ENCODE measurements at places on chromosomes 6 and 20. TPM values are rescaled to one million over a fixed set of nuclear protein-coding genes. Genes with fewer than 3 reads are reported as not detected.

GRCh38 chr6:54267798-54268197, 40.4 kb upstream of the TINAG start:
- no peak for DNase-seq

- no peak for DNase-seq
Observed at GRCh38 chr6:44661221-44662008, 273.9 kb downstream of the CDC5L start.

GRCh38 chr6:43798688-43799444, 28.9 kb downstream of the VEGFA start:
- DNase-seq, result no peak

- no peak for DNase-seq
Observed at GRCh38 chr6:43826730-43827129, 56.7 kb downstream of the VEGFA start.

DNA sequence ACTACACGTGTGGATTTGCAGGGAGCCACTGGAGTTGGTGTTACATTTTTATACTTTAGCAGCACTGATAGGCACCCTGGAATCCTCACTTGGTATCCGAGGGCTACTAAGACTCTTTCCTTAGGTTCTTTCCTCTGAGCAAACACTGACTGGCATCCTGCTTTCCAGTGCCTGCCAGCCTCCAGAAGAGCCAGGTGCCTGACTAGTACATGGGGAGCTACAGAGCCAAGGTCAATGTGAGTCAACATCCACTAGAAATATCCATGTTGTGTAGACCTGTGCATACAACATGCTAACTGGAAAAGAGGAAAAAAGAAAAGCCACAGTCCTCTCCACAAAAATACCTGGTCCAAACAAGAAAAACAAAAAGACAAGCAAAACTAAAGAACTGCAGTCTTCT, 5.9 kb downstream of the TUBB1 start:
- DNase-seq, result no peak

DNA sequence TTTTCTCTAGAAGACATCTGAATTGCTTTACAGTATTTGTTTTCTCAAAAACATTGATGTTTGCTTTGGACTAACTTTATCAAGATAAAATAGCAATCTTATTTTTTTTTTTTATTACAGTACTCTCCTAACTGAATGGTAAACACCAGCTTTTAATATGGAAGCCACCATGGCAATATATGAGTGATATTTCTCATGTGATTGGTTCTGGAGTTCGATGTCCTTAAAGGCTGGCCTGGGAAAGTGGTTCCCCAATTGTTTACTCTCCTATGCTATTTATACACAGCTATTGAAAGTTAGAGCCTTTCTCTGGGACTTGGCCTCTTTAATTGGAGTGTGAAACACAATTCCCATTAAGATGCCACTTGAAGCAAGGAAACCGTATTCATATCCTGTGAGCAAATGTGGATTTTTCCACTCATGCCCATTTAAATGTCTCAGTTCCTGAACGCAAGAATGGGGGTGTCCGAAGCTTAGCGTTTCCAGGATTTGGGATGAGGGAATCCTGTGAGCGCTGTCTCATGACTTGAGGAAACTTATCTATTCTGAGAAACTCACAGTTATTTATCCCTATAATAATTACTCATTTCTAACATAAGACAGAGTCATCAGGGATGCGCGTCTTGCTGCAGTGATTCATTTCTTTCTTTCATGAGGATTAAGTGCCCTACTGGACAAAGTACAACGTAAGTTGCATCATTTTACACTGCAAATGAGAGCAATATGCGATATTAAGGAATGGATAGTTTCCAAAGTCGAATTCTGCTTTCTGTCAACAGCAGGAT, 143.3 kb upstream of the PREP start:
- DNase-seq, result no peak

GRCh38 chr6:3471711-3472110, 14.9 kb upstream of the SLC22A23 start:
- no peak for DNase-seq

GRCh38 chr6:132122176-132122575, 171.0 kb upstream of the CCN2 start:
- DNase-seq, result no peak

DNA sequence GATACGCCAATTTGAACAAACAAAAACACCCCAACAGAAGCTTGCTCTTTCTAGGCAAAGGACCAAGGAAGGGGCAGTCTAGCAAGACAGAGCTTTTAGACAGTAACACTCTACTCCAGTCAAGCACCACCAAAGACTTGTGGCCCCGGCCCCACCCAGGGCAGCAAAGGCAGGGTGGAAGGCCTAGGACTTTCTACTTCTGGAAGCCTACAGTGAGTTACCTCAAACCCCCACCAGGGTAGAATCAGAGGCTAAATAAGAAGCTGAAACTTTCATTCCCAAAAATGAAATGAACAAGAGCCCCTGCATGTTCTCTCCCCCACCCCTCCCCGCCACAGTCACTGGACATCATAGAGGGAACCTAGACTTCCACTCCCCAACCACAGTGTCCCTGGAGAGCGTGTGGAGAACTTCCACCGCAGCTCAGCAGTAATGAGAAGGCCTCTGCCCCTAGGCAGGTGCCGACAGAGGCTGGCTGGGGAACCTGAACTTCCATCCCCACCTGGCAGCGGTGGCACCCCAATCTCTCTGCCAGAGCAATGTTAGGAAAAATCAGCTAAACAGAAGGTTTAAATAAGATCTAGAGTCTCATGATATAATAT, 40.0 kb downstream of the KATNA1 start:
- no peak for DNase-seq

Gene HLA-DPA1
- 39.8 TPM for polyA plus RNA-seq

Gene NAA20
- polyA plus RNA-seq, result 105 TPM
